ENCODE measurements at places on chromosomes 12 and 14.

GRCh38 chr12:70646850-70647249 is 9.6 kb upstream of the PTPRB start:
- DNase-seq: no peak

- no peak for DNase-seq
Observed at GRCh38 chr12:28936221-28936620, 212.9 kb upstream of the FAR2 start.

GRCh38 chr12:124994437-124994975 is 1.1 kb downstream of the BRI3BP start:
- DNase-seq: no peak

DNA sequence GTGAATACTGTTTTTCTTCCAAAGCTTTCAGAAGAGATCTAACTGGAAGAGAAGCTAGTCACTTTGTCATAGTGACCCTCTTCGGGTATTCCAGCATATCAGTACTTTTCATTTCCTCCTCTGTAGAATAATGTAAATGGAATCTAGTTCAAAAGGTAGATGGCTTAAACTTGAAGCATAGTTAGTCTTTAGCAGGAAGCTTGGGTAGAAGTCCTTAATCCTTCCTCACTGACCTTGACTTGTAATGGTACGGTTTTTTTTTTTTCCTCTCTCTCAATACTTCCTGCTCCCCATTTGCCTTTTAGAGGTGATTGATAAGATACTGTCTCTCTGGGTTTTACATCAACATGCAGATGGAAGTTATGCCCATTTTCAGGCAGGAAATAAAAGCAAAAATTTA is 1.7 kb downstream of the FBXO34 start:
- no peak for DNase-seq

Data from stimulated activated CD8-positive, alpha-beta memory T cell treated with anti-CD3 and anti-CD28 coated beads, Interleukin-2, amount 100 ng/mL, for 48 hours (primary cell).